ENCODE measurements at places on chromosomes 6 and 20.
A peak's percentile ranks its signal among the peaks of the same experiment; 100 is the strongest.

- DNase-seq = no peak
Measured at GRCh38 chr6:52635049-52635577, 35.8 kb upstream of the TMEM14A start.

DNA sequence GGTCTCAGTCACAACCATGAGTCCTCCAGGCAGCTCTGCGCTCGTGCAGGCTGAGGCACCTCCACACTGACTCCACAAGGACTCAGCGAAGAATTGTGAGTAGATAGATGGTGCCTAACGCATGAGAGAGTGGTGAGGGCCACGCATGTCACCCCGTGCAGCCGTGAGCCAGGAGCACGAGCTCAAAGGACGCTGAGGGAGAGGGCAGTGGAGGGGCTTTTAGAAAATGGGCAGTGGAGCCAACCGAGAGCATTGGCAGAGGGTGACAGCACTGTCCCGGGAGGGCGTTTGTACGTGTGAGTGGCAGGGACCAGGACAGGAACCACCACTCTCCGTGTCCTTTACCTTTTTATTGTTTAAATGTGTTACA is 105.6 kb downstream of the PSMB1 start:
- no peak for DNase-seq

DNA sequence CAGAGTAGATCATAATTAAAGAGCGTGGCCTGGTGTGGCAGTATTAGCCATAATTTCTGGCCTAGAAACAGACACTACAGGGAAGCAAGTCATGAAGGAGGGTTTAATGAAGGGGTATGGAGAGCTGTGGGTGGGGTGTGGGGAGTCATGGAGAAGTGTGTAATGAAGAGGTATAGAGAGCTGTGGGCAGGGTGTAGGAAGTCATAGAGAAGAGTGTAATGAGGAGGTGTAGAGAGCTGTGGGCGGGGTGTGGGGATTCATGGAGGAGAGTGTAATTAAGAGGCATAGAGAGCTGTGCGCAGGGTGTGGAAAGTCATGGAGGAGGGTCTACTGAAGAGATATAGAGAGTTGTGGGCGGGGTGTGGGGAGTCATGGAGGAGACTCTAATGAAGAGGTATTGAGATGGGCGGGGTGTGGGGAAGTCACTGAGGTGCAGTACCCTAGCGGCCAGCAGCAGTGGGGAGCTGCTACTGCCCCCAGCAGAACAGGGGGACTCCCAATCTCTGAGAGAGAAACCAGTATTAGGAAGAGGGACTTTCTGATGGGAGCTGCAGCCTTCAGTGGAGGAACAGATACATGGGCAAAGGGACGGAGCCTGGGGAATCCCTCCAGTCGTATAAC is 145.4 kb upstream of the FOXA2 start:
- DNase-seq = no peak

DNA sequence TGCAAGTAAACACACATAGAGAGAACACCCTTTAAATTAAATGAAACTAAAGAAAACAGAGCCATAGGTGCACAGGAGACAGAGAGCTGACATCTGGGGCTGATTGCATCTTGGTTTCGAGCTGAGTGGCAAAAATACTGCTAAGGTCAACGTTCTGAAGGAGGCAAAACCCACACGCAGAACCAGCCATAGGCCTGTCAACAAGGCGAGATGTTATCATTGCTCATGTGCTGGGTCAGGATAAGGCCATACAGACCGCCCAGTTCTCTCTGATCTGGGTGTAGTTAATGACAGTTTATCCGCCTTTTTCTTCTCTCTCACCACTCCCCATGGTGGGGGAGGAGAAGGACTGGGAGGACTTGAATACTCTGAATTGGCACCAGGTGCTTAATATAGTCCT is 4.5 kb upstream of the FAM110A start:
- no peak for DNase-seq

DNA sequence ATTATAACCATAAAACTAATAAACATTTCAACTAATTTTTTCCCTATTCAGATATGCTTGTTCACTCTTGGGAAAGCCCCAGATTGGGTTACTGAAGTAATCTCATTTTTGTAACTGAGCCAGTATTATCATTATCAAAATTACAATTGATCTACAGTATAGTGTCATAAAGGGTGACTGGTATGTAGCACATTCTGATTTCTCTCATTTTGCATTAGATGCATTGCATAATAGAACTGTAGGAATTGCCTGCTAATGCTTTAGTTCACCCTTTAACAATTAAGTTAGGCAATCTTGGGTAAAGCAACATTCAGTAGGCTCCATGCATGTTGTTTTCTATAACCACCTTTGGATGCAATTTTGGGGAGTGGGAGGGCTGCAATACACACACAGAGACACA is 150.8 kb upstream of the FLRT3 start:
- DNase-seq = no peak

DNA sequence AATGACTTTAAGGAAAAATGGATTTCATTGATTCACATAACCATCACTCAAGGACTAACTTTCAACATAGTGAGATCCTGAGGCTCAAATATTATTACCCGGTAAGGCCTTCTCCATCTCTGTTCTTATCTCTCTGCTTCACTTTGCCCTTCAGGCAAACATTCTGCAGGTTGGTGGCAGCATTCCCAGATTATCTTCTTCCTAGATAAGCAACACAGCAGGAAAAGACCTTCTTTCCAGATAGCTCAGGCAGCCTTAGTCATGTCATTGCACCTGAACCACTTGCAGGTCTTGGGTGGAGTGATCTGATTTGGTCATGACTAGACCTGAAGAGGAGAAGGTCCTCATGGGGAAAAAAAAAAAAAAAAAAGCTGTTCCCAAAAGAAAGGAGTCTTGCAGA is 5.3 kb upstream of the HIVEP2 start:
- no peak for DNase-seq

DNA sequence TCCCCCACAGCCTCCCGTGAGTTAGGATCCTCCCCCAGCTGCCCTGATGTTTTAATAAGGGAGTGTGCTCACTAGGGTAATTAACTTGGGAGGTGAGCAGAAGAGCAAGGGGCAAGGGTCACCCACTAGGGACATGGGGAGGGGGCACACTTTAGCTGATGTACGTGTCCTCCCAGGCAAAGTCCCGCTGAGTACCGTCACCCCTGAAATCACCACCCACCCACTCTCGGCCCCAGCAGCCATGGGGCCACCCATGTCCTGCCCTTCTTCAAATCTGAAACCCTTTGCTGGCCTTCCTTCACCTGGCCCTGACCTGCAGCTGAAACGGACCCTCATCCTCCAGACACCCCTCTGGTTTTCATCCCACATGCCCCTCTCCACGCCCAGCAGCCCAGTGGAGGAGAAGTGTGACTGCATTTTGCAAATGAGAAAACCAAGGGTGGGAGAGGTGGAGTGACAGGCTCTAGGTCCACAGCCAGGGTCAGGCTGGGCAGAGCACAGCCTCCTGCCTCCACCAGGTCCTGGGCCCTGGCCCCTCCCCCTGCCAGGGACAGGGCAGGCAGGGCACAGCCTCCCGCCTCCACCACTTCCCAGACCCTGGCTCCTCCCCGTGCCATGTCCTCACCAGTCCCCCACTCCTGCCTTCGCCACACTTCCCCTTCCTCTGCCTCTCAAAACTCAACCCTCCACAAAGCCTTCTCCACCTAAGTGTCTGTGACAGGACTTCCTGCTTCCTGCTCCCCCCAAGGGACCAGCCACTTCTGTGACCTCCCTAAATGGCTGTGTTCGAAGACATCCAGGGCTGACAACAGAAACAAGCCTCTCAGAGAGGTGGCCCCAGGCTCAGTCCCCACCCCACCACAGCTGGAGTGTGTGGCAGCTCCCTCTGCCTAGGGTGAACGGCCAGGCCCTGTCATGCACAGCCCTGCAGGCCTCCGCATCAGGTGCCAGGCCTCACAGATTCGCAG is 15.1 kb downstream of the ACSS1 start:
- peak; percentile 73 for DNase-seq

DNA sequence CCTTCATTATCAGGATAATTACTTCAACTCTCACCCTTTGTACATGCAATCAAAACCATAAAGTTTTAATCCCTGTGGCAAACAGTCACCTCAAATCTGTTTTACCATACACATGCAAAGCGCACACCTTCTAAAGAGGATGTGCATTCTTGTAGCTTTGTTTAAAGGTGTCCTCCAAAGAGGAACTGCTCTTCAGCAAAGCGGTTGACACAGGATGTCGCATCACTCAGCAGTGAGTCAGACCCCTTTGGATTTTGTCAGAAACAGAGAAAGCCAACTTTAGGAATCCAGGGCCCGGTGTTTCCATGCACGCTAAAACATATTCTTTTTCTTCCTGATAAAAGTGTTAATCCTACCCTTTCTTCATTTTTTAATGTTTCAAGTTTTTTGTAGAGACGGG is 268.3 kb upstream of the ARID1B start:
- DNase-seq = no peak

DNA sequence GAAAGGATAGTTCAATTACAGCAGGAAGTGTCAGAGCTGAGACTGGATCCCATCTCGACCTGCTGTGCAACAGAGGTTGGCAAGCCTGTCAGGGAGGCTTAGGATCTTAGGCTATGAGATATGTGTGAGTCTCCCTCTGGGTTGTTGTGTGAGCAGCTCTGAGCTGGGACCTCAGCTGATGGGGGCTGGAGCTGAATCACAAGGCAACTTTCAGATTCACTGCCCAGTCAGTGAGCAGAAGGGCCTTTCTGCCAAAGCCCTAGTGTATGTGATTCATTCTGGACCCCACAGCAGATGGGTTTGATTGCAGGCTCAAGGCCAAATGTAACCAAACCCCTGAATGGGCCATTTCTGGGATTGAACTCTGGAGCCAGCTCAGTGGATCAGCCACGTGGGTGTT is 4.5 kb downstream of the PI3 start:
- no peak for DNase-seq

DNA sequence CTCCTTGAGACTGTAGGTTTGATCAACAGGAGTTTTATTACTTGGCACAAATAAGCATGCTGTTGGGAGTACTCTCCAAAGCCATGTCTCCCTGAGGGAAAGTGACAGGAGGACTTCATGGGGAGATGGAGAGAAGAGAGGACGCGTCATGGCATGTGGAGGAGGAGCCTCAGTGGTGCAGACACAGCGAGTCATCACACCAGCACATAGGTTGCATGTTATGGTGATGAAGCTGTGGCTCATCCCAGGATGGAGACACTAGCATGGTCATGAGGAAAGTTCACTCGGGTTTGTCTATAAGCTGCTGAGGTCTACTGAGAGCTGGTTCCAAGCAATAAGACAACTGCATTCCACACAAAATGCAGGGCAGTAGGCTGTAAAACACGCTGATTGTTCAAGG is 13.2 kb upstream of the SSTR4 start:
- DNase-seq = no peak

GRCh38 chr6:158816803-158817727 is 2.1 kb downstream of the EZR start:
- DNase-seq = peak; percentile 57

DNA sequence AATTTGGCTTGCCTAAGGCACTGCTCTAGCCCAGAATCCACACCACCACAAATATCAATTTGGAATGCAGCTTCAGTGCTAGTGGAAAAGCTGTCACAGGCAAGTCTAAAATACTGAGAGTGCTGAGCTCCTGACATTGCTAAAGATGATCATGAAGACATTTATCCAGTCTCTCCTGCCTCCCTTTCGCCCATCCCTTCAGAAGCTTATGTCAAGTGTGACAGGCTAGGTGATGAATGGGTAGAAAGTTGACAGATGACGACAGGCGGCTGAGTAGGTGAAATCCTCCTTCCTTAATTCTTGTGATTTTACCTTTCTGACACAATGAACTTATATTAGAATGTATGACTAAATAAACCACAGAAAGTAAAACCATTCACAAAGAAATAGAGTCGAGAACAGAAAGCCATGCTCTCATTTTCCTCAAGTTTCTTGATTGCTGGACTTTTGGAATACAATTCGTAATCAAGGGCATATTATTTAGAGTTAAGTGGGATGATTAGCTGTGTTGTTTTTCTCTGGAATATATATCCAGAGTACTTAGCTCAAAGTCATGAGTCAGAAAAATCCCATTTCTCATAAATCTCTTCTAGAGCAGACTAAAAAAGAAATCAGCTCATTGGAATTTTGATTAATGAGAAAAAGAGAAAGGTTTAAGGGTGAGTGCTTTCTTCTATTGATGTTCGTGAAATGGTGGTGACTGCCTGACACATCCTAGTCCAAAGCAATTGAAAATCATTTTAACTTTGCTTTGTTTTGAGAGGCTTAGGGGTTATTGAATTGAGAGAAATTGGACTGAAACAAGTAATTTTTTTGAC is 1228.2 kb upstream of the CITED2 start:
- DNase-seq = no peak

GRCh38 chr6:88441346-88441745 is 275.2 kb upstream of the CNR1 start:
- no peak for DNase-seq

- no peak for DNase-seq
Measured at GRCh38 chr20:36758276-36758675, 12.4 kb upstream of the NDRG3 start.

DNA sequence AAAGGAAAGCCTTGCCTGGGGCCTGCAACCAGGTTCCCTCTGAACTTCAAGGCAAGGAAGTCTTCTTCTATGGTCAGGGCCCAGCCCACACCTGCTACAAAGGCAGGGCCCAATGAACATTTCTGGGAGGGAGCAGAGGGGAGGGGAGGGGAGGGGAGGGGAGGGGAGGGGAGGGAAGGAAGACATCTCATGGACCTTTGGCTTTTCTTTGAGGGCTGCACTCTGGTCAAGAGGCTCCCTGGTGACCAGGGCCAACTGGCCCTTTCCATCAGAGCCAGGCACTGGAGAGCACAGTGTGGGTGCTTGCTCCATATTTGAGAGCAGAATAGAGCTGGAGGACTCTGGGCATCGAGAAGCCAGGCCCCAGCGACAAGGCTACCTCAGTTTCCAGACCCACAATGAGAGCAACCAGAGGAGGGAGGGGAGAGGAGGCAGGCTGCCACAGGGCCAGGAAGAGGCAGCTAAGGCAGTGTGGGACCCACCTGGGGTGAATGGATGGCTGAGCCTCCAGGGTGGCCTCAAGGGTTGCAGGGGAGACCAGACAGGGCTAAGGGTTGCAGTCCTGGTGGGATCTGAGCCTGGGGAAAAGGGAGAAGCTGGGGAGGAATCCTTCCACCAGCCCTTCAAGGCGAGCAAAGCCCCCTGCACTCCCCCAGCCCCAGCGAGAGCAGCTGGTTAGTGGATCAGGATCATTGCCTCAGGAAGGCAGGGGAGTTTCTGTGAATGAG is 84.8 kb downstream of the MRPL14 start:
- peak; percentile 4 for DNase-seq

GRCh38 chr6:29099190-29099589 is at the start of gene OR2J1:
TSS of gene OR2J1 (plus strand) at chr6:29099490. CDS start at chr6:29100943, 1,453 bp downstream.
- no peak for DNase-seq

GRCh38 chr6:27472182-27472616 is 706 bp downstream of the ZNF184 start:
- DNase-seq = peak; percentile 88

GRCh38 chr6:105886814-105887544 is 199.2 kb upstream of the PRDM1 start:
- no peak for DNase-seq

Data from CD4-positive, alpha-beta T cell treated with Interleukin-15 for 1 hour (primary cell).